ENCODE measurements at places on chromosomes 13 and 19.

GRCh38 chr13:112968380-112968909 is 569 bp upstream of the MCF2L start:
- DNase-seq = peak; percentile 63

- no peak for DNase-seq
Observed at GRCh38 chr19:656751-657559, 6.1 kb downstream of the RNF126 start.

DNA sequence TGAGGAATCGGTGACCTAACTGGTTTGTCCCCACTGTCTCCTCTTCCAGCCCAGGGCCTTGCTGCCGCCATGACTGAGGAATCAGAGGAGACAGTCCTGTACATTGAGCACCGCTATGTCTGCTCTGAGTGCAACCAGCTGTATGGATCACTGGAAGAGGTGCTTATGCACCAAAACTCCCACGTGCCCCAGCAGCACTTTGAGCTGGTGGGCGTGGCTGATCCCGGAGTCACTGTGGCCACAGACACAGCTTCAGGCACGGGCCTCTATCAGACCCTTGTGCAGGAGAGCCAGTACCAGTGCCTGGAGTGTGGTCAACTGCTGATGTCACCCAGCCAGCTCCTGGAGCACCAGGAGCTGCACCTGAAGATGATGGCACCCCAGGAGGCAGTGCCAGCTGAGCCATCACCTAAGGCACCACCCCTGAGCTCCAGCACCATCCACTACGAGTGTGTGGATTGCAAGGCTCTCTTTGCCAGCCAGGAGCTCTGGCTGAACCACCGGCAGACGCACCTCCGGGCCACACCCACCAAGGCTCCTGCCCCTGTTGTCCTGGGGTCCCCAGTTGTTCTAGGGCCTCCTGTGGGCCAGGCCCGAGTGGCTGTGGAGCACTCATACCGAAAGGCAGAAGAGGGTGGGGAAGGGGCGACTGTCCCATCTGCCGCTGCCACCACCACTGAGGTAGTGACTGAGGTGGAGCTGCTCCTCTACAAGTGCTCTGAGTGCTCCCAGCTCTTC is 2.7 kb downstream of the ZNF574 start:
- no peak for DNase-seq

GRCh38 chr19:15332311-15332996 is at the start of gene BRD4:
Gene BRD4 (minus strand): TSS chr19:15332539. CDS start chr19:15273099, 59,440 bp downstream.
- DNase-seq = peak; percentile 92

DNA sequence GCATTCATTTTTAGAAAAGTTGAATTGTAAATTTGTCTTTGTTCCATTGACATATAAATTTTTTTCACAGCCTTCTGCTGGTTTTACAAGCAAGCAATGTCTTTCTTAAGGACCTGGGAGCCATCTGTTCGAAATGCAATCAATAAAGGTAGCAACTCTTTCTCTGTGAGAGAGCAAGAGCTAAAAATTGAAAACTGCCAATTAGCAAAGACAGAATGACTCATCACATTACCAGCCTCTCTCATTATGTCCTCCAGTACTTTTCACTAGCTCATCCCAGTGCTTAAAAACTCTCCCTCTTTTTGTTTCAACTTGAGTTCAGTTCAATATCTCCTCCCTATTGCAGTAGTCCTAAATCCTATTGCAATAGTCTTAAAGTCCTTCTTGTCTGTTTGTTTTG is 760.7 kb upstream of the SLITRK6 start:
- no peak for DNase-seq

- DNase-seq = no peak
Observed at GRCh38 chr13:27915301-27916207, 4.2 kb upstream of the PDX1 start.

GRCh38 chr19:694481-695351 is 536 bp downstream of the PRSS57 start:
- DNase-seq = no peak

DNA sequence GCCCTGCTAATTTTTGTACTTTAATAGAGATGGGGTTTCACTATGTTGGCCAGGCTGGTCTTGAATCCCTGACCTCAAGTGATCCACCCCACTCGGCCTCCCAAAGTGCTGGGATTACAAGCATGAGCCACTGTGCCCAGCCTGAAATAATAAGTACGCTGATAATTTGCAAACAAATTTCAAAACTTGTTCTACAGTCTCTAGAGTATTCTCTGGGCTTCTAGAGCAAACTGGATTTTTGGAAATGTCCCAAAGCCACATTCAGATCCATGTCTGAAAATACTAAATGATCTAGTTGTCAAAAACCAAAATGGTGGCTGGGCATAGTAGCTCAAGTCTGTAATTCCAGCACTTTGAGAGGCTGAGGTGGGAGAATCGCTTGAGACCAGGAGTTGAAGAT is 39.9 kb upstream of the PSPC1 start:
- DNase-seq = no peak

DNA sequence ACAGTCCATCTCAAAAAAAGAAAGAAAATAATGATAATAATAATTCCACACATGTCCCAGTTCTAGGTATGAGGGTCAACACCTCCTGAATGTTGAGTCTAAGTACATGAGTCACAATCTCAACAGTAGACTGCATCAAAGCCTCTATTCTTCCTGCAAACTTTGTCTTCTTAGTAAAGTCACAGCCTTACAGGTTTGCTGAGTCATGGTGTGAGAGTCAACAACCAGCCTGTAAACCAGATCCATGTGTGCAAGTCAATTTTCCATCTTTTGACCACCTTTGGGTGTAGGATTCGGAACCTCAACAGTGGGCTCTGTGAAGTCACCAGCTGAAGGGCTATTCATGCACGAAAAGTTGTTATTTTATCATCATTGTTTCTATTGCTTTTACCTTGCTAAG is 25.7 kb upstream of the ZNF729 start:
- DNase-seq = no peak

DNA sequence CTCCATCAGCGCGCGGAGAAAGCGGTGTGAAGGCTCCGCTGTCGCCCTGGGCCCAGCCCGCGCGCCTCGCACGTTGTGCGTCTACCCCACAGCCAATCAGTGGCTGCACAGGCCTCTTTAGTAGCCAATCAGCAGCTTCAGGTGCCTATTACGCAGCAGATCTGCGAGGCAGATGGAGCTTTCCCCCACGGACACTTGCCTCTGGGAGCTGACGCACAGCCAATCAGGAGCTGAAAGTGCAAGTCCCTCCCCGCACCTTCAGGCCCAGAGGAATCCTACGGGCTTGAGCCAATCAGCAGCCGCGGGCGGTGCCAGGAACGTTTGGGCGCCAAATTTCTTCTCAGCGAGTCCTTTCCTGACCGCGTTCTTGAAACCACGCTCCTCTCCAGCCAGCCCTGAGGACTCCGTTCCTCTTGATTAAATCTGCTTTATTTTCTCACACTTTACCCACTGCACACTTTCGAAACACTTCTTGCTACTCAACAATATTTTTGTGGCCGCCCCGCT is 39.9 kb downstream of the SIGLEC7 start:
- DNase-seq = no peak

DNA sequence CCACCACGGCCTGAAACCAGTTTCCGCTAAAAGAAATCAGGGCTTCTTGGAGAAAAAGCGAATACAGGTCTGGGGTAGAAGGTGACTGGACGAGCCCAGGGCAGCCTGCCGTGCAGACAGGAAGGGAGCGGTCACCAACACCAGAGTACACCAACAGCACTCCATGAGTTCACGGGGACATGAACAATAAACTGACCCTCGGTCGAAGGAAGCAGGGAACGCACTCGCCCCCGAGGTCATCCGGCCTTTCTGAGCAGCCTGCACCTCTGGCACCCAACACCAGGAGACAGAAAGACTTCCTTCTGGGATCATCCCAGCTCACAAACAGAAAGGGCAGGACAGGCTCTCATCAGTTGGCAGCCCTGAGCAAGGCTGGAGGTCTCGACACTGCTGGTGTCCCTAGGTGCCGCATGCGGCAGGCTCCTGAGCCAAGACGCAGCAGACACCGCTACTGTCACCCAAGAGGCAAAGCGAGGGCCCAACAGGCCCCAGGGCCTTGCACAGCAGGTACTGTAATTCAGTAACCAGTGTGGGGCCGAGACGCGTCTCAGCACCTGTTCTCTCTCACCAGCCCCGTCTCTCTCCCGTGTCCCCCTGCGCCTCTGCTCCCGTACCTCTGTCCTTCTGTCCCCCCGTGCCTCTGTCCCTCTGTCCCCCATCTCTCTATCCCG is 18.0 kb downstream of the DCUN1D2 start:
- no peak for DNase-seq

Data from GM20000 (cell line).